ENCODE measurements at places on chromosomes 2 and 18.

GRCh38 chr2:152106464-152106863 lies 7.6 kb upstream of the CACNB4 start:
- no peak for DNase-seq

GRCh38 chr2:69975853-69976462 lies 14.5 kb upstream of the ASPRV1 start:
- DNase-seq, result no peak

DNA sequence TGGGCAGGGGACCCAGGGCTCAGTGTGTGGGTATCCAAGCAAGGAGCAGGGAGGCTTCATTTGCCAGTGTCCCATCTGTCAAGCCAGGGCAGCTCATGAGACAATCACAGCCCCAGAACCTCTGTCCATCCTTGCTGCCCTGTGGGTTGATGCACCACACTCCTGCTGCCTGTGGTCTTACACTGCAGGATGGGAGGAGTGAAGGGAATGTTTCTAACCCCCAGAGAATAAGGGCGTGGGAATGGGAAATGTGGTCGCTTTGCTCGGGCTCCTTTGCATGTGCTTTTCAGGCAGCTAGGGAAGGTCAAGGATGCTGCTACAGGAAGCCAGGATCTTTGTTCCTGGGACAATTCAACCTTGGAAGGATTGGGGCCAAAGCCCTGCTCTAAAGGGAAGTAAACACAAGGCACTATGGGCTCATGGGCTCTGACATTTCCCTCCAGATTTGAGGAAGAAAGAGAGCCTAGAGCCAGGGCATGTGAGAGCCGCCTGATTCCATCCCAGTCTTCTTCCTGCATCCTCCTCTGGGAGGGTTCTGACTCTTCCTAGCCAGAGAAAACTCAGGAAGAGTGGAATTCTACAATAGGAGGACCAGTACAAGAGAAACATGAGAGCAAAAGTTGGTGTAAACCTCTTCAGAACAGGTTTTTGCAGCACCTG lies 18.8 kb upstream of the MAP3K20 start:
- no peak for DNase-seq

- DNase-seq, result no peak
Measured at GRCh38 chr2:60423505-60423904, 129.9 kb downstream of the BCL11A start.

GRCh38 chr18:68467957-68468356 lies 247.0 kb downstream of the TMX3 start:
- no peak for DNase-seq

DNA sequence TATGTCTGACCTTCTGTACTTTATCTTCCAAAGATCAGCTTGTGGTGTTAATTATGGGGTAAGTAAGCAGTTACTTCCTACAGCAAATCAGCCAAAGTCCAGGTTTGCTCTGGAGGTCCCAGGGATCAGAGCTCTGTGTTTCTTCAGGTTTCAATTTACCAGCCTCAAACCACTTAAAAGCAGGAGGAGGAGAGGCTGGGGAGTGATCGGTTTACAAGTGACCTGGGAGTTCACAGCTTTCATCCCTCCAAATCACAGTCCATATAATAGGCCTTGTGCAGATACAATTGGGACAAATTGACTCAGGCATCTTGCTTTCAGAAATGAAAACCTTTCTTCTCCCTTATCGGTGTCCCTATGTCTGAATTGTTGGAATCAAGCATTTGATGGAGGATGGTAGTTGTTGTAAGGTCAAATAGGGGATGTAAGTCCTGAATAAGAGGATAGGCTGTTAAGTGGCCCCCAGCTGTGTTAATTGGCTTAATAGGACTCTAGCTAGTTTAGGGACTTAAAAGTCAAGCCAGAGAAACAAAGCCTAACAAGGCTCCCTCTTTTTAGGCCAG lies 188.0 kb upstream of the NT5C1B start:
- no peak for DNase-seq

- DNase-seq, result no peak
Measured at GRCh38 chr18:44979748-44980147, 299.1 kb downstream of the SETBP1 start.

All from activated CD4-positive, alpha-beta T cell treated with anti-CD3 and anti-CD28 coated beads for 48 hours (primary cell).